Astrocyte of the cerebellum (primary cell): ENCODE measurements at places on chromosomes 12 and 14.

DNA sequence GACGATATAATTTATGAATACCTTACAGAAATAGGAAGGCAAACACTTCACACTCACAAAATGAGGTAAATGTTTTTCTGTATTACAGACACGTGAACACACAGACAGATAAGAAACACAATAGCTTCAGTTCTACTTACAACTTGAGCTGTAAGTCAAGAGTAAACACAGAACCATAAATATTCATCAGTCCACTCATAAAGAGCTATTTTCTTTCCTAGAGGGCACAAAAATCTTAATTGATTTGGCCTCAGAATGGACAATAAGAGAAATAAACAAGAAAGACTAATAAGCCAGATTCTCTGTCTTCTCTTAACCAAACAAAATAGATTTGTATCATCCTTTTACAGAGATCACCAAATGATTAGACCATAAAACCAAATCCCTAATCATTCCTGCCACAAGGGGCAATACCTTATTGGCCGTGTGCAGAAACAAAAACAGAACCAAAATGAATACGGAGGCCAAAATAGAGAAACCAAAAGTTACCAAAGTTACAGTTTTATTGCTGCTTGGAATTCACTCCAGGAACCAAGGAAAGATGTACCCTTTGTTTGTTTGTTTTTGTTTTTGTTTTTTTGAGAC is 38.1 kb upstream of the GARIN2 start:
- DNase-seq, result no peak

DNA sequence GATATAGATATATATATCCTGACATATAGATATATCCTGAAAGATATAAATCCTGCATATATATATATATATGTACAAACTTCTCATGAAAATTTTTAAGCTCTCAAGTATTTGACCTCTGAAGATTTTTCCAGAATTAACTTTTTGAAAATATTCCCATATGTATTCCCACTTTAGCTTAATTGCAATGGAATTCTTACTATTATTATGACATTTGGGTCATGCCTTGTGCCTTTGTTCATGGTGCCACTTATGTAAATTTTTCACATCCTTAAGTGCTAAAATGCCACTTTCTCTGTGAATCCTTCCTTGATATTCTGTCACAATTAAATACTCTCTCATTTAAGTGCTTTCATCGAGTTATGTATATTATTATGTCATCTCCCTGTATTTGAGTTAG is 398.2 kb upstream of the SEL1L start:
- no peak for DNase-seq

DNA sequence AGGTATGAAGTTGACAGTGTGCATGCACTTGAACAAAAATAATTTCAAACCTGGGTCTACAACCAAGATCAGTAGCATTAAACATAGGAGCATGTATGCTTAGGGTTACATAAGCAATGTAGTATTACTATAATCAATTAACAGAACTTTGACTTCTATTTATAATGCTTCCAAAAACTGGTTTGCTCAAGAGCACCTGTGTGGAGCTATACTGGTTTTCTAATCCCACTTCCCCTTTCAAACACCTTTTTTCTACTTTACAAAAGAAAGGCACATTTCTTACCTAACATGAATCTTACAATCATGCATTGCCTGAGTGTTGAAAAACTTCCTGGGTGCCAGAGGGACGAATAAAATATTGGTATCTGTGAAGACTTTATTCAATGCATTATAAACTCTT is 72.7 kb downstream of the EFCAB11 start:
- no peak for DNase-seq

DNA sequence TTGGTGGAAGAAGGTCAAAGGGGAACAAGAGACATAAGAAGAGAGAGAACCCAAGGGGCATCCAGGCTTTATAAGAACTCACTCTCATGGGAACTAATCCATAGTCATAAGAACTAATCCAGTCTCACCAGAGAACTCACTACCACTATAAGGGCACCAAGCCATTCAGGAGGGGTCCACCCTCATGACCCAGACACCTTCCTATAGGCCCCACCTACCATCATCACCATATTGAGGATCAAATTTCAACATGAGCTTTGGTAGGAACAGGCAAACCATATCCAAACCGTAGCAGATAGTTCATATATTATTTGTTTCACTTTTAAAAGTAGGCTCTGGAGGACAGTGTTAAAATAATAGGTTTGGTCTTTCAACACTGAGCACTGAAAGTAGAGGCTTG is 350.1 kb downstream of the TMTC2 start:
- no peak for DNase-seq

- DNase-seq, result no peak
Observed at GRCh38 chr12:102992297-102992696, 34.8 kb downstream of the ASCL1 start.

- no peak for DNase-seq
Observed at GRCh38 chr12:51424094-51424661, 453 bp upstream of the SLC4A8 start.

DNA sequence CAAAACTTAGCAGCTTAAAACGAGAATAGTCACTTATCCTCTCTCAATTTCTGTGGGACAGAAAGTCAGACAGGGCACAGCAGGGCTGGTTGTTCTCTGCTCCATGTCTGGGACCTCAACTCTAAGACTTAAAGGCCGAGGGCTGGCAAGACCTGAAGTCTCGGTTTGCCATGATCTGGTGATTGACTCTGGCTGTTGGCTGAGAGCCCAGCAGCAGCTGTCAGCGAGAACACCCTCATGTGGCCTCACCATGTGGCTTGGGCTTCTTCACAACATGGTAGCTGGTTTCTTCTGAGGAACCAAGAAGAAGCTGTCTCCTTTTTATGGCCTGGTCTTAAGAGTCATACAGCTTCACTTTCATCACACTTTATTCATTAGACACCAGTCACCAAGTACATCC is 1.7 kb upstream of the VASH1 start:
- no peak for DNase-seq

GRCh38 chr14:30283822-30284446 is 275.0 kb upstream of the G2E3 start:
- DNase-seq, result peak; percentile 20

GRCh38 chr14:84453307-84453950 is 1076.5 kb upstream of the FLRT2 start:
- DNase-seq, result no peak

DNA sequence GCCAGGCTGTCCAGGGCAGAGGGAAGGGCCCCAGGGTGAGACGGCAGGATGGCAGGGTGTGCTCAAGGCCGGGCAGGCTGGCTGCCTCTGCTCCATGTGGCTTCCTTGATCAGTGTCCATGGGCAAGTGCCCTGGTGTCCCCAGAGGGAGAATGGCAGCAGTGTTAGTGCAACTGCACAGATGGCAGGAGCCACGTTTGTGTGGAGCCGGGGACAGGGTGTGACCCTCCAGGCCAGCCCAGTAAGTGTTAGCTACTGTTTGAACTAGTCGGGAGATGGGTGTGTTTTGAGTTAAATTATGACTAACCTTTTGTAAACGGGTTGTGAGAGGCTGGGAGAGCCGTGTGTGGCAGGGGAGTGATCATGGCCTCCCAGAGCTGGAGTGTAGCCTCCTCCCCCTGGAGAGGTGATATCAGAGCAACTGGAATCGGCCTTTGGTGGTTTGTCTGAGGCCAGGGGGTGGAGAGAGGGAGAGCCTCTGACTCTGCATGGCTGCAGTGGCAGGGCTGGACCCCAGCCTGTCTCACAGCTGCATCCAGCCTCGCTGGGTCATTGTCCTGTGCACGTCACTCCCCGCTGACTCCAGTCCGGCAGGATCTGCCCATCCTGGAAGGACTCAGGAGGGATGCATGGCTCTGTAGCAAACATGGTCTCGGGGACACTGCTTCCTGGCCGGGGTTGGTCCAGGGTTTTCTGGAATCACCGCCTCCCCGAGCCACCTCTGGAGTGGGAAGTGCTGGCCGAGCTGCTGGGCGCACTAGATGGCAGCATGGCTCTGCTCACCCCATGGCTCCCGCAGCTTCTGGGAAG is 27.8 kb downstream of the AACS start:
- no peak for DNase-seq

DNA sequence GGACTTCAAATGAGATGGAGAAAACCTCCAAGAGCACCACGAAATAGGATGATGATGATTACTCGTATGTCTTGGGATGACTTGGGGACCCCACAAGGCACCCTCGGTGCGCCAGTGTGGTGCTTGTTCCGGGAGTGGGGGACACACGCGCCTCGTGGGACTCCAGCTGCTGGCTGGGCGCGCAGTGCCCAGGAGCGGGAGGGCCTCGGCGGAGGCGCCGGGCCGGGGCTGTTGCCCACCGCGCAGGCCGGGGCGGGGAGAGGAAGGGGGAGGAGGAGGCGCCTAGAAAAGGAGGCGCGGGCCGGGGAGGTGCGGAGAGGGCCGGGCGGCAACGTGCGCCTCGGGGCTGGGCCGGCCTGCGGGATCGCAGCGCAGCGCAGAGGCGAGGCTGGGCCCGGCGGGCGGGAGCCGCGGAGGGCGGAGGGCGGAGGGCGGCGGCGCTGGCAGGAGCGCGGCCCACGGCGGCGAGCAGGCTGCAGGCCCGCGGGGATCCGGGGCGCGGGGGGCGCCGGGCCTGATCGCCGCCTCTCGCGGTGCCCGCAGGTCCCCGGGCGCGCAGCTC is at the start of gene RFLNA:
TSS of gene RFLNA (plus strand) at position 314 of the 562 bp plus-strand sequence. CDS start 337 bp downstream, outside the sequence.
- DNase-seq, result no peak
